Ammon's horn (tissue), 1 donor: ENCODE measurements at places on chromosomes 2 and 18.
A peak's percentile ranks its signal among the peaks of the same experiment; 100 is the strongest.

DNA sequence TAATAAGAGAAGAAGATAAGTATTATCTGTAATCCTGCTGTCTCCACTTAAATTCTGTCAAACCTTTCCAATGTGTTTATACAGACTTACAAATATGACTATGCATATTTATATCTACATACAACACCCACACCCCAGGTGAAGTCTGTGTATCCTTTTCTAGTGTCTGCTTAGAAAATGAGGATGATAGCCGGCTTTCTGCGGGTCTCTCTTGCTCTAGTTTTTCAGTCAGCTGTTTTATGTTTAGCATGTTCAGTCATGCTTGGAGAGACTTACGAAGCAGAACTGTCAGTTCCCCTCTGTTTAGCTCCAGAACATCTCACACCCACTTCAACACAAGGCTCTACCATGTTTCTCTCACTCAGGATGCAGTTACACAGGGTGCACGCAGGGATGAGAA is 137.3 kb upstream of the NFATC1 start:
- DNase-seq, result peak; percentile 68

DNA sequence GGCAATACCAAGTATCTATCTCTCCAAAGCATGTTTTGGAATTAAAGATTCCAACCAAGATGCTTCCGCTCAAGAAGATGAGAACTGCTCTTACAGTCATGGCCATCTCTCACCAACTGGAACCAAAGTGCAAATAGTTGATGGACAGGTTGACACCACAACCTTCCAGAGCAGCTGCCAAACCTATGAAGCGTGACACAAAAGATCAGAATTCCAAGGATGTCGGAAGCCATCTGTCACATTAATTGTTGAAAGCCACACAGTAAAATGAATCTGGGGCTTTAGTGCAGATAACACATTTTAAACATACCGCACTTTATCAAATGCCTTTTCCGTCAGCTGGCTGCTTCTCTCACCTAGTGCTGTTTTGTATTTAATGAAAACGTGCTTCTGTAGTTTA is 195.7 kb downstream of the CDH20 start:
- DNase-seq, result no peak

GRCh38 chr2:191155608-191156071 is 4.8 kb upstream of the STAT4 start:
- DNase-seq, result peak; percentile 44

DNA sequence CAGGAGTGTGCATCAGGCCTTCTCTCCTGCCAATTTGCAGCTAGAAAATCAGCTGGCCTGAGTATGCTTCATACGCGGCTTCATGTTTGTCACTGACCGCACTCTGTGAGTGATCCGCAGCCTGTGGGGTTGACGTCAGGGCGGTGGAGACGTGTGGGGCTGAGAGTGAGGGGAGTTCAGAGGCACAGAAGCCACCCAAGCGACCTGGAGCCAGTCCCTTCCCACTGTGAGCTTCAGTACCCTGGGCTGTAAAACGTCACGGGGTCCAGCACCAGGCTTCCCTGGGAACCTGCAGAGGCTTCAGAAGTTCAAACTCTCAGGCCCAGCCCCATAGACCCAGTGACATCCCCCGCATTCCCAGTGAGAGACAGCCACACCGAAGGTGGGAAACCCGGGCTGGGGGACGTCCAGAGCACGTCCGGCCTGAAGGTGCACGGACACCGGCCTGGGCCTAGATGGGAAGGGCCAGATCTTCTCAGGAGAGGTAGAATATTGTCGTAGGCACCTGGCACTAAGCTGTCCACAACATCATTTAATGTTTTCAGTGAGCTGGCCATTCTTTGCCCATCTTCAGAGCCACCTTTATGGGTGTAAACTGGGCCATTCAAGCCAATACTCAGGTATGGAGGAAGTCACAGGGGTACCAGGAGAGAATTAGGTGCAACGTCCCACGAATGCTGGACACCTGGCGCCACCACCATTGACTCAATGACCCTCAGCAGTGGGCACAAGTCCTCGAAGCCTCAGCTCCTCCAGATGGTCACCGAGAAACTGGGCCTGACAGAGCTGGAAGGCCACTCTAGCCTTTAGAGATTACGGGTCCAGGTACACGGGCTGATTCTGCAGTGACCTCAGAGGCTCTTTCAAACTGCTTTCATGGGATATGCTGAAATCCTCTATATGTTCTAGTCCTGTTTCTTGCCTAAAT is 235.6 kb upstream of the MYT1L start:
- DNase-seq, result no peak

- DNase-seq, result peak; percentile 22
These were observed 6.8 kb downstream of the SCTR start for GRCh38 chr2:119517433-119517832.

DNA sequence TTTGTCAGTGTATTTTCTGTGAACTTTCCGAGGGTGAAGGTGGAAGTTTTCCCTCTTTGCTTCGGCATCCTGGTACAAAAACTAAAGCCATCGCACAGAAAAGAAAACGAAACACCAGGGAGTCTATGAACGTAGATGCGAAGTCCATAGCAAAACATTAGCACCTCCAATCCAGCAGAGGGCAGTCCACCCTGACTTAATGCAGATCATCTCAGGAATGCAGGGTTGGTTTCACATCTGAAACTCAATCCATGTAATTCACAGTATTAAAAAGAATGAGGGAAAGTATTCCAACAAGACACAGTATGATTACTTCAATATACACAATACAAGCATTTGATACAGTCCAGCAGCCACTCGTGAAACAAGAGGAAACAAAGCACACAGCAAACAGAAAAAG is 70.8 kb downstream of the RTP5 start:
- no peak for DNase-seq

DNA sequence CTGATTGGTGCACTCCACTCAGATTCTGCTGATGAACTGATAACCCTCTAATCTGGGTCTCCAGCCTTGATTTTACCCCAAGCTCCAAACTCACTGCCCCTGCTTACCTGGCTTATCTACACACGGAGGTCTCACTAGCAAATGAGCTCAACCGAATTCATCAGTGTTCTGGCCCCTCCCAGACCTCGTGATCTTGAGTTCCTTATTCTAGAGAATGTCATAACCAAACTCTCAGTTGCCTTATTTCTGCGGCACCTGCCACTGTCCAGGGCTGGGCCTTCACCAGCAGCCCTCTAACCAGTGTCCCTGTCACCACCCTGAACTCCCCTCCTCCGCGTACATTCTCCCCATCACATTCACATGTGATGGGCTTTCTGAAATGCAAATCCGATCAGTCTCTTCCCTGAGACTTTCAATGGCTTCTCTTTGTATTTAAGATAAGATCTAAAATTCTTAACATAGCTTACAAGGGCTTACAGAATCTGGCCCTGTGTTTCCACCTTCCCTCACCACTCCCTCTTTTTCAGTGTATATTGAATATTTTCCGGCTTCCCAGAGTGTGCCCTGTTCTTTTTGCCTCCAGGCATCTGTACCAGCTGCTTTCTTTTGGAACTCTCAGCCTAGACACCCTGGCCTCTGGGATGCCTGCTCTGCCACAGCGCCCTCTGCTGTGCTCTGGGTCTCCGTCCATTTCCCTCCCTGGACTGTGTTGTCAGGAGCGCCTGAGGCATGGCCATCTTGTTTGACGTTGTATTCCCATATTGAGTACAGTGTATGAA is 31.1 kb downstream of the NAB1 start:
- peak; percentile 56 for DNase-seq

DNA sequence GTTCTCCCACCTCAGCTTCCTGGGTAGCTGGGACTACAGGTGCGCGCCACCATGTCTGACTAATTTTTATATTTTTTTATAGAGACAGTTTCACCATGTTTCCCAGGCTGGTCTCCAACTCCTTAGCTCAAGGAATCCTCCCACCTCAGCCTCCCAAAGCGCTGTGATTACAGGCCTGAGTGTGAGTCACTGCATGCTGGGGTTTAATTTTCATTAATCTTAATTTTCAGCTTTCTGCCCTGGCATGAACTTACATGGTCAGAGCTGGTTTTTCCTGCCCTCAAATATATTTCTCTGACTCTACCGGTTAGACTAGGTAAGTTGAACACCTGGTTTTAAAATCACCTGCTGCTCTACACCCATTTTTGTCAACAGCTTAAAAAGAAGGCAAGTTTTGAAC is 3.1 kb downstream of the MARCHF7 start:
- DNase-seq, result no peak

DNA sequence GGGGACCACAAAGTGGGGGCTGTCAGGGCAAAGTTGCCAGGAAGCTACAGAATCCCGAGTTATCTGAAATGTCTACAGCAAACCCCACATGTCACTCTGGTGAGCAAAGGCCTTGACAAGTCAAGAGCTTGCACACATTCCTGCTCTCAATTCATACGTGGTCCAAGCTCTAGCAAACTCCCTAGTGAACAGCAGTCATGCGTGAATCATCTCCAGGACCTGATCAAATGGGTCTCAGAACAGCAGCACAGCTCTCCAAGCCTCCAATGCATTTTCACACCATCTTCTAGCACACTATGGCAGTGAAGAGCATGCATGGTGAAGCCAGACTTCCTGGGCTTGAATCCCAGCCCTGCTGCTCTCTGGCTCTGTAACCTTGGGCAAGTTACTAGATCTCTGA is 68.5 kb downstream of the MYO5B start:
- DNase-seq, result no peak

- DNase-seq, result no peak
These were observed 217.5 kb downstream of the CYP26B1 start for GRCh38 chr2:71930049-71930681.

- peak; percentile 84 for DNase-seq
These were observed 46.9 kb upstream of the CNOT11 start for GRCh38 chr2:101205521-101206479.

DNA sequence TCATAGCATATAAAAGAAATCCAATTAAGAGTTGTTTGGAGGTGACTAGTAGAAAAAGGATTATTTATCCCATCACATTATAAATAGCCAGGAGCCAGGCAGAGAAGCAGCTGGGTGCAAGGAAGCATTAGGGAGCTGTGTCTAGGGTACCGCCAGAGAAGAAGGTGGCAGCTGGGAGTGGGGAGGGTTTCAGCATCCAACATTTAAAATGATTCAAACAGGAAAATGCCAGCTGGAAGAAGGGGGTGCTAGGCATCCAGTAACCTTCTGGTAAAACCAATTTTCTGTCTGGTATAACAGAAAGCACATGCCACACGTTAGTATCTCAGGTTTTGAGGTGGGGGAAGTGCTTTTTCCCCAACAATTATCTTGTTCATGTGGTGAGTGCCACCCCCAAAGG is 452.4 kb downstream of the ZEB2 start:
- peak; percentile 52 for DNase-seq

DNA sequence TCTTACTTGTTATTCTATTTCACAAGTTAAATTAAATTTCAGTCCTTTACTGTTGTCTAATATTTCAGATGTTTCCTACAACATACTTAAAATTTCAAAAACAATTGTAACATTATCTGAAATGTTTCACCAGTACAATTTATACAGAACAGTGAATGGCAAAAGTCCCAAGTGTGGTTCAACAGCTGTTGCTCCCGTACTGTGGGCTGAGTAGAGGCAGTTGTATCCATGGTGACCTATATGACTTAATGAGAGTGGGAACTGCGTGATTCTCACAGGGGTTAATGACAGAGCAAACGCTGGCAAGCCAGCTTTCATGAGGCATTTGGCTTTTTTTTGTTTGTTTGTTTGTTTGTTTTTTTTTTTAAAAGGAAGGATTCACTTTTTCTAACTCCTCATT is 5.3 kb upstream of the PLCL1 start:
- DNase-seq, result peak; percentile 60

GRCh38 chr2:239779584-239779983 is 245.6 kb downstream of the NDUFA10 start:
- no peak for DNase-seq

DNA sequence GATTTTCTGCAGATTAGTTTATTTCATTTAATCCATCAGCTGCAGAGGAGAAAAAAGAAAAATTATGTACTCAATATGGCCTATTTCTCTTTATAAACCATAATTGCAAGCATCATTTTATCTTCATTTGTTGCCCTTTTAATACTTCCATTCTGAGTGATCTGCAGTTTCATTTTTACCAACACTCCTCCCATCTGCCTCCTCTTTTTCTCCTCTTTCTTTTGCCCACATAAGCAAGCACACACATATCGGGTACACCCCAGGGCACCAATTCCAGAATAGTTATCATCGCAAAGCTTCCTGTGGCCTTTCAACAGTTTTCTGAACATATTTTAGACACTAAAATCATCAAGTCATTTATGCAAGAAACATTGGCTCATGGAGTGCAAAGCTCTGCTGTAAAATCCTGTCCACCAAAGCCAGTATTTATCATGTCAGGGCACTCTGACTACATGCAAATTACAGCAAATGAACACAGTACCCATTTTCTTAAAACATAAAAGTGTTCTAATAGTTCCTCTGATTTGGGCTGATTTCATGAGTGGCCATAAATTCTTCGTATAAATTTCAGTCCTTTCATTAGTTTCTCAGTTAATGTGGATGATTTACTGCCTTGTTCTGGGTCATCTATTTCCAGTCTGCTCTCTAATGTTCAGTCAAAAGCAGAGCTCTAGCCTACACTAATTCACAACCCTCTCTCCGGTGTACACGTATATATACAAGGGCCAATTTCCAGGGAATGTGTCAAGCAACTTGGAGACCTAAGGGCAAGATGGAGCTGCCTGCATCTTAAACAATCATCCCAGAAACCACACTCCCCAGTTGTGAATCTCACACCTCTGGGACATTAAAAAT is 281.3 kb downstream of the STK39 start:
- DNase-seq, result no peak

GRCh38 chr2:195026261-195026660 is 630.8 kb upstream of the SLC39A10 start:
- DNase-seq, result no peak

GRCh38 chr2:169190197-169190775 is 120.9 kb downstream of the DHRS9 start:
- DNase-seq, result no peak

DNA sequence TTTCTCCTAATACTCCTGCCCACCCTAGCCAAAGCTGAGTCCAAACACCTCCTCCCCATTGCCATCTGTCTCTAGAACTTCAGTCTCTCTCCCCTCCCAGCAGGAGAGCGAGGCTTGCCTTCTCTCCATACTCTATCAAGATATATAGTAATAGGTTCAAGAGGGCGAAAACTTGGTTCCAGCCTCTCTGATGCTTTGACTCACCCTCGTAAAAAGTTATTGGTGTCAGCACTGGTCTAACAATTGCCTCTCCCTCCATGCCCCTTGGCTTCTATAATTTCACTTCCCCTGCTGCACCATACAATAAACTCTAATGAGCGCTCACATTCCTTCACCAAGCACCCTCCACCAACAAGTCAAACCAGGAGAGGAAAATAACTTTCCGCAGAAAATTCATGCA is 797.3 kb downstream of the BCL11A start:
- DNase-seq, result no peak

DNA sequence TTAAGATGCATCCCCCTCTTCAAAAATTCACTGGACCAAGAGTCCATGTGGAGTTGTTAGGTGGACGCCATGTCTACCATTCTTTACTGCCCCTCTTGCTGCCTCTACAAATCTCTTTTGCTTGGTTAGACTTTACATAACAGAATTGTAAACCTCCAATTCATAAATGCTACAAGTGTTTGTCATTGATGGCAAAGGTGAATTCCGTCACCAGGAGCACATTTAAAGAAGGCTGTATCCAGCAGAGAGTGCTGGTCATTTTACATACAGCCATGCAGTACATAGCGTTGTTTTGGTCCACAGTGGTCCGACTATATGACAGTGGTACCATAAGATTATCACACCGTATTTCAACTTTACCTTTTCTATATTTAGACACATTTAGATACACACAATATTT is 274.5 kb downstream of the MYCN start:
- no peak for DNase-seq

- no peak for DNase-seq
These were observed 248.9 kb upstream of the CWC22 start for GRCh38 chr2:180255981-180256380.
